ENCODE measurements at places on chromosomes 2 and 18.

DNA sequence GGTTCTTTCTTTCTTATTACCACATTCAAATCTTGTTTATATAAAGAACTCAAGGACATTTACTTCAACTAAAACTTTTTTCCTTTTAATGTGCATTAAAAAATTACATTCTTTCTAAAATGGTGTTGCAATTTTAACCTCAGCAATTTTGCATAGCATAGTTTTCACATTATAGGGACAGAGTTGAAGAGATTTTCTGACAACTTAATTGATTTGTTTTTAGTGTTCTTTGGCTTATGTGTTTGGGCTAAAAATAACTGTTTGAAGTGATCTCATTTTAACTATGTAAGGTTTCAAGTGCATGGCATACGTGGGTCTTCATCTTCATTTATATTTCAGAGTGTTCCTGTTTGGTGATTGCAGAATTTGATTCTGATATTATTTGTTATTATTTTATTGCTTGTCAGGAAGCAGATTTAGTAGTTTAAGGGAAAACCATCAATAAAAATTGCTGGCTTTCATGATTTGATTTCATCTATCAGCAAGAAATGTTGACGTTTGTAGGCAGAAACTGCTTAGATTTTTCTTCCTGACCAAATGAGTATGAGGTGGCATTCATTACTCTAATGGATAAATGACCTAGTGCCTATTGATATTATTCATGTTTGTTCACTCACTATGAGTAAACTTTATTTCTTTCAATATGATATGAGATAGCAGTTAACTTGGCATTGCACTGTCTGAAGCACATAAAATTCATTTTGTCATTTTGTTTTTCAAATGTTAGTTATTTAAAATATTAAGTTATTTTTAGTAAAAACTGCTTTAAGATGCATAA is 398.4 kb downstream of the NUP35 start:
- DNase-seq: no peak

DNA sequence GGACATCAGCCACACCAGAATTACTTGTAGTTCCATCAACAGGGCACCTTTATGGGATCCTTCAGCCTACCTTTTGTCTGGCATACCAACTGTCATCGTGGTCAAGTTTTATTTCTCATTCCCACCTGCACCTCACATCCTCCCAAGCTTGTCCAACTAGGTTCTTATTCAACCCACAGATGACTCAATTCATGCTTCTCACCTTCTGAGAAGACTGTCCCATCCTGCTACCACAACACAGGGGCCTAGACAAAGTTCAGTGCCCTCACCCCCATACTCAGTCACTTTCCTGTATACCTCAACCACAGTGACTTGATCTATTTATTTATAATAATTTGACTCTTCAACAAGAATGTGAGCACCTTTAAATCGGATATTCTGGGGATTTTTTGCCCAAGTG is 114.4 kb upstream of the ACVR1C start:
- DNase-seq: no peak

DNA sequence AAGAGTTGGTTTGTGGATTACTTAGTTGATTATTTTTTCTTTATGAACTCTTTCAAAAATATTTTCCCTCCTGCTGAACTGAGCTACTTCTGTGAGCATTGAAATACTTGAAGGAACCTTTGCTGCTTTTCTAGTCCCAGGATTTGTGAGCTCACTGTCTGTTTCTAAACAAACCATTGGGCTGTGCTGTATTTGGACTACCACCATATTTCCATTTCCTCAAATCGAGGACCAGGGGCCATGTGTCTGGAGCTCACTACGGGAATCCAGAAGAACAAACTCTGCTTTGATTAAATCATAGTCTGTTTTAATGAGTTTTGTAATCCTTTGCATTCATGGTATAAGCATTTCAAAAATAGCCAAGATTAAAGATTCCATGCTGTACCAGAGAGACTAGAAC is 1.3 kb downstream of the MRPL33 start:
- no peak for DNase-seq

DNA sequence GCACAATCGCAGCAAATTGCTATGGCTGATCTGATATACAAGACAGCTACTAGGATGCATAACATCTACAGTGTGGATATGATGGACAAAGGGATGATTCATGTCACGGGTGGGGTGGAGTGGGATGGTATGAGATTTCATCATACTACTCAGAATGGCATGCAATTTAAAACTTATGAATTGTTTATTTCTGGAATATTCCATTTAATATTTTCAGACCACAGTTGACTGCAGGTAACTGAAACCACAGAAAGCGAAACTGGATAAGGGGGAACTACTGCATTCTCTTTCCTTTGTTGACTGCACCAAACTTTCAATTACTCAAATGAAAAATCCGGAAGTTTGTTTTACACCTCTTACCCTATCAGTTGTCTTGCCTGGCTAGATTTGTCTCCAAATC is 94.4 kb upstream of the NEUROD1 start:
- DNase-seq: no peak
